ENCODE measurements at places on chromosomes 4 and X.

- no peak for DNase-seq
Measured at GRCh38 chr4:112144546-112145325, 518 bp upstream of the FAM241A start.

DNA sequence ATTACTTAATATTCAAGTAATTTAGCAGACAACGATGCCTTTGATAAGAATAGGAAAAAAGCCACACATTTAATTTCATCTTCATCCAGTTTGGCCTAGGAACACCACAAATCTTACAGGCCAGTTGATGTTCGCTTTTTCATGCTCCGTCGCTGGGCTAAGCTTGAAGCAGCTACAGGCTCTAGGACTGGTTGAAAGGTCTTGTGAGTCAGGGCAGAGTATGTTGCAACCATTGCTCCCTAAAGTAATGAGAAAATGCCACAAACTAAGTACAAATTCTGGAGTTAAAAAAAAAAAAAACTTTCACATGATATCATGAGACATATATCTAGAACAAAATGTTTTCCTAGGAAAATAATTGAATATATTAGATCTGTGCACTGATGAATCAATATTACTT lies 123.8 kb downstream of the RPS6KA6 start:
- no peak for DNase-seq

- no peak for DNase-seq
Measured at GRCh38 chr4:185143601-185143969, 519 bp downstream of the SLC25A4 start.

DNA sequence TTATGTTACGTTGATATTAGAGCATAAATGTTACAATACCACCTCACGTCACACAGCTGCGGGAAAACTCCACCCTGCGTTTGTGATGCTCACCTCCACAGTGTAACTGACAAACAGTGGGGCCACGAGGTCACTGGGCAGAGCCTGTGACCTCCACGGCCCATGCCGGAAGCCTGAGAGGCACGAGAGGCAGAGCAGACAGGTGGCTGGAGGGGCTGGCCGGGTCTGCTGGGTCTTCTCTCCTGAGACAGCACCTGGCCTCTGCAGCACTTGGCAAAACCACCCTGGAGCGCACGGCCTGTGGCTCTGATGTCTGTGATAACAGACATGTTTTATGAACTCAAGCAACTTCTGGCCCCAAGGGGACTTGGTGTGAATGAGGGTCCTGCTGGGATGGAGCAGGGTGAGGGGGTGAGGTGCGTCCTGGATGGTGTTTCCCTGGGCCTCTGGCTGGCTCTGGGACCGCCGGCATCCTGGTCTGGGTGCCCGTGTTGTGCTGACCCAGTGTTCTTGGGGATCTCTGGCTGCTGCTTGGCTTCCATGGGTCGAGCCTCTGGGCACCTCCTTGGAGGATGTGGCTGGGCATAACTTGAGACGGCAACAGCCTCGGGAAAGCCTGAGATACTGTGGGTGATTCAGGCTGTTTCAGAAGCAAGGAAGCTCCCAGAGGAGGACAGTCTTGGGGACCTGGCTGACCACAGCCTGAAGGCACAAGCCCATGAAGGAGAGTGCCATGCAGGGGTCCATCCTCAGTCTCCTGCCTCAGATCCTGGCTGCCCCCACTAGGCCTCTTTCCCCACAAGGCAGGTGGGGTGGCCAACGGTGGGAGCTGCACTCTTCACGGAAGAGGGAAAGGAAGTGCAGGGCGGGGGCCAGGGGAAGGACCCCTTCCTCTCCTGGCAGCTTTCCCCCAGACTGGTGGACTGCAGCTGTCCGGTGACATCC lies 19.7 kb downstream of the RNF212 start:
- DNase-seq: no peak

- DNase-seq: peak; percentile 51
Measured at GRCh38 chr4:94406668-94407437, 44.9 kb upstream of the PDLIM5 start.

DNA sequence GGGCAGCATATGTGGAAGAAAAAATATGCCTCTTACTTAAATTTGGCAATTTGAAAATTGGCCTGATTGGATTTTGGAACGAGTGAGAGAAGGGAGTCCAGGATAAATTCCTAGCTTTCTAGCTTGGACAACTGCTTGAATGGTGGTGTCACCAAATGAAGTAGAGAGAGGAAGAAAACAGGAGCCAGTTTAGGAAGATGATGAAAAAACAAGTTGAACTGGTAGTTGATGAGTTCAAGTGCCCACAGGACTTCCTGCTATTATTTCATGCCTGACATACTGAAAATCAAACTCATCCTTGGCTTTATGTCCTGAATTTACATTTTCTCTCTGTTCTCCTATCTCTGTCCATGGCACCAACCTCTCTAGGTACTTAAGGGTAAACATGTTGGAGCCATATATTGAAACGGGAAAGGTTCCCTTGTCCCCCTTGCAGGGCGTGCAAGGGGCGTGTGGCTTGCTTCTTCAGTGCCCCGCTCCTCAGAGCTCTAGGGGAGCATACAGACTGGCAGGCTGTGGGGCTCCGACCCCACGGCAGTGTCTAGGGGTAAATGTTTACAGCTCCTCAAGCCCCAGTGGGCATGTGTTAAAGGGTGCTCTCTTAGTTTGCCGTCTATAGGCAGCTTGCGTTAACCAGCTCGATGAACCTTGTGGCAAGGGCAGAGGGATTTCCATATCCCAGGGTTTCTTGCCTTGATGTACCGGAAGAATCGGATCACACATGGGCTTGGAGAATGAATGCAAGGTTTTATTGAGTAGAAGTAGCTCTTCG lies 250.7 kb upstream of the PGRMC2 start:
- no peak for DNase-seq

DNA sequence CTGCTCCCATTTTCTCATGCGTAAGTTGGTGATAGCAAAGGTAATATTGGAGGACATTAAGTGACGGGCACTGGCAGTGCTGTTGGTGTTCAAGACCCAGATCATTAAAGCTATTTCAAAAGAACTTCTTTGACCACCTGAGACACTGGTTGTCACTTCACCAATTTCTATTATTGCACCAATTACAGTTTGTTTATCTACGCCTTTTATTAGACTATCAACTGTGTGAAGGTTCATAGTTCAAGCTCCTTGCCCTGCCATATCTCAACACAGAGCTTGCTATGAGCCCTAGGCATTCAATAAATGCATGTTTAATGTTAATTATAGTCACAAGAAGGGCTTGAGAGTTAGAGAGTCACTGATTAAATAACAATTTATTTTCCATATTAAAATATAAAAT lies 778.7 kb upstream of the HS3ST1 start:
- DNase-seq: no peak

GRCh38 chr4:9703391-9703790 lies 78.0 kb upstream of the DRD5 start:
- peak; percentile 83 for DNase-seq

DNA sequence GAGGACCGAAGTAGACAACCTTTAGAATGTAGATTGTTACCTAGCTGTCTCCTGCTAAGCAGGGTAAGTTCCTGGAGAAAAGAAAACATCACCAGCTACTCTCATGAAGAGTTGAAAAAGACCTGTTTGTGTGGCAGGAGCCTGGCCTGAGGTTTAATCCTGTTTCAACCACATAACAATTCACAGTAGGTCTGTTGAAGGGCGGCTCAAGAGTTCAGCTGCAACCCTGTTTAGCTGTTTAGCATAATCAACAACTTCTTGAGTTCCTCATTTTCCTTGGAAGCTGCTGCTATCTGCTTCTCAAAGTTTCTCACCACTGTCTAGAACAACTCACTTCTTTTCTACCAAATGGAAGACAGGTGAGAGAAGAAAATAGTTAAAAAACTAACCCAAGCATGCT lies 170.4 kb upstream of the TET2 start:
- no peak for DNase-seq

DNA sequence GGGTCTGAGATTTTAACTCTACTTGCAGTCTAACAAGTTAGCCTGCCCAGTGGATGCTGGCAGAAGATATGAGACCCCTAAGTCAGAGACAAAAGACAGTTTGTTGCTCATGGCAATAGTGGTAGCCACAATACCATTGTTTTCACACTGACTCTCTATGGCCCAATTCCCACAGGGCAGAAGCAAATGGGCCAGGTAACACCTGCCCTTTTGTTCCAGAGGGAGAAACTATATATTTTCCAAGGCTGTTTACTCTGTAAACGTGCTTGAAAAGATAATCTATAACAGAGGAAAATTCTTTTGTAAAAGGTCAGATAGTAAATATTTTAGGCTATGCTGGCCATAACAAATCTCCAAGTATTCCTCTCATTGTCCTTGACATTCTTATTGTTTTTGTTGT lies 57.2 kb upstream of the NPNT start:
- no peak for DNase-seq

GRCh38 chrX:152155766-152156310 lies 17.5 kb upstream of the MAGEA10 start:
- DNase-seq: no peak

DNA sequence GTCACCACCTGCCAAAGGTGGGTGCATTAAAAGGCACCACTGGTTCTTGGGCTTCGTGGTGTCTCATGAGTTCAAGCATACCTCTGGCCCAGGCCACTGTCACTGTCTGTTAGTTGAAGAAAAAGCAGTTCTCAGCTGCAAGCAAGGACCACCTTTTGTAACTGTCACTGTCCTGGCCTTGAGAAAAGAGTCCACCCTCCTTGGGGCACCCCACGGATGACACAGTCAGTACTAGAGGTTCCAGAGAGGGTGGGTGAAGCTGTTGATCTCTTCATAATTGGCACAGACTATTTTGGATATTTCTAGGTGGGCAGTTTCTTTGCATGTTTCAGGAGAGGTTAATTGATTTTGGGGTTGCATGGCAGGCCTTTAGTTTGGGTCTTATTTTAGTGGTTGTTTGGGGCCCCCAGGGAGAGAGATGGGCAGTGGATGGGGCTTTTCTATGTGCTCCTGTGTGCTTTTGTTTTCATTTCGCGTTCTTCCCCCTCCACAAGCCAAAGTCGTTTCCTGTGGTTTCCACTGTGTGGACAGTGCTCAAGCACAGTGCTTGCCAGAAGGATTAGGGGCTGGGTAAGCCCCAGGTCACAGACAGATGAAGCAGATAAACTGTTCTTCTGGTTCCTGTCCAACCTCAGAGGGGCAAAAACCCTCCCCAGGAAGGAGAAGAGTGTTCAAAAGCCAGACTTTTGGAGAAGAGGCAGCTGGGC lies 156.2 kb upstream of the PPP1R2C start:
- no peak for DNase-seq

GRCh38 chrX:39897741-39898097 lies 200.0 kb downstream of the BCOR start:
- no peak for DNase-seq

DNA sequence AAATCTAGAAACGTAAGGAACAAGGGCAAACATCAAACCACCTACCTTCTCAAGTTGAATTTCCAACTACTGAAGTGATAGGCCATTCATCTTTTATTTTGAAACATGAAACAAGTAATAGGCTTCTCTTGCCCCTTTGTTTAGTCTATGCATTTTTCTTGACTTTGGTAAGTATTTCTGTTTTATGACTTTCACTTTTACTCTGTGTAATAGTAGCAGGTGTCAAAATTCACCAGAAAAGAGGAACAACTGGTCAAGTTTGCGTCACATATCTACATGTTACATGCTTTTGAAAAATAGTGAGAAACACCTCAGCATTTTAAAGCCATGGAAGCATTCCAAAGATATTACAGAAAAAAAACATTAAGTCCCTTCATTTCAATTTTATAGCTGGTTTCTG lies 157.1 kb upstream of the FTHL17 start:
- no peak for DNase-seq

GRCh38 chr4:16670727-16671126 lies 227.7 kb downstream of the LDB2 start:
- no peak for DNase-seq

GRCh38 chr4:146315184-146315583 lies 100.8 kb downstream of the REELD1 start:
- DNase-seq: no peak

DNA sequence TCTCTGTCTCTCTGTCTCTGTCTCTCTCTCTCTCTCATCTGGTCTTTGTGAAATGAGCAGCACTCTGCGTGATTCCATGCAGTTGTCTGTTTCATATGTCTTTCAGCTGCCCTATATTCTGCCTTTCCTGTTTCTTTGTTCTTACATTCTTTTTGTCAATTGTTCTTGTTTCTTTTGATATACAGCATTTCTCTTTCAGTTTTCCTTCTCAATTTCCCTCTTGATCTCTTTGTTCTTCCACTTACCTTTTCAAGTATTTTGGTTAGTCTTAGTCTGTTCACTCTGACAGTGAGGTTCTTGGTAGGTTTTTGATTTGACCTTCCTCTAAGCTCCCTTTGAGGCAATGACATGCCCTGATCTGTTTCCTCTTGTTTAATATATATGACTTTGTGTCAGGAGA lies 20.4 kb downstream of the ZNF157 start:
- DNase-seq: no peak

- DNase-seq: no peak
Measured at GRCh38 chrX:48834383-48834709, 1.1 kb downstream of the PCSK1N start.

DNA sequence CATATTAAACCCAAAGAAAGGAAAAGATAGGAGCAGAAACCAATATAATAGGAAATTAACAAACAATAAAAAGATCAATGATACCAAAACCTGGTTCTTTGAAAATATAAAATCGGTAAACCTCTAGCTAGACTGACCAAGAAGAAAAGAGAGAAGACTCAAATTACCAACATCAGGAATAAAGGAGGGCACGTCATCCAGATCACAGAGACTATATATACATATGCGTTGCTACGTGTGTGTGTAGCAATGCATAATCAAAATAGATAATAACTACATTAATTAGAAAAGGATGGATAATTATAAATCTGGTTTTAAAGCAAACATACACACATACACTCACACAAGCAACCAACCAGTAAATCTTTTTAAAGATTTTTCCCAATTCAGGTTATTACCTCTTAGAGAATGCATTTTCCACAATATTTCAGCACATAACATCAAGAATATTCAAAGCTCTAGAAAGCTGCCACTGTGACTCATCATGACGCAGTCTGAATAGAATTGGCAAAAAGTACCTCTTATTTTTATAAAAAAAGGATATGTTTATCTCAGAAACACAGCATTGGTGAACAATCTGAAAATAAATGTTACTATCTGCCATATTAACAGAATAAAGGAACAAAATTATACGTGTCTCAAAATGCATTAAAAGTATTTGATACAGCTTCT lies 41.4 kb upstream of the USP9X start:
- no peak for DNase-seq

GRCh38 chr4:151166636-151167035 lies 67.2 kb downstream of the RPS3A start:
- DNase-seq: no peak

DNA sequence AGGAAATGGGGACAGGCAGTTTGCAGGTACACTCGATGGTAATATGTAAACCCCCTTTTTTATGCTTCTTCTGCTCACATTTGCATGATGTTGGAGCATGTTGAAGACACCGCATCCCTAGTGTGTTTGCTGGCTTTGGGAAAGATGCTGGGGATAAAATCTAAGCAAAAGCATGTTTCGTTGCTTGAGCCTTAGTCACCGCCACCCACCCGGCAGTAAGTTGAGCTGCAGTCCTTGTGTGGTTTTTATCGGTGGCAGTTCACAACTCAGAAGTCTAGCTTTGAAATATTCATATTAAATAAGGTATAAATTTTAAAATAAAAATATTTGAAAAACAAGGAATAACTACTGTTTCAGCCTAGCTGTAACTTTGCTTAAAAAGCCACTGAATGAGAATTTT lies 21.7 kb upstream of the MND1 start:
- DNase-seq: no peak

GRCh38 chrX:3806630-3807029 lies 93.2 kb upstream of the PRKX start:
- DNase-seq: no peak

Measured in activated naive CD4-positive, alpha-beta T cell treated with anti-CD3 and anti-CD28 coated beads, Interleukin-2, amount 50 U/mL, for 72 hours (primary cell).